ENCODE measurements at places on chromosomes 12 and 14.

- H3K4me1 ChIP-seq = peaks cover 20% of the 10 kb centered on the region
- no peaks in the 10 kb centered on the region for H3K36me3 ChIP-seq
- H3K27ac ChIP-seq = peak overlapping the region; percentile 99
Observed at GRCh38 chr12:75977952-75978671, 53.5 kb downstream of the PHLDA1 start.

DNA sequence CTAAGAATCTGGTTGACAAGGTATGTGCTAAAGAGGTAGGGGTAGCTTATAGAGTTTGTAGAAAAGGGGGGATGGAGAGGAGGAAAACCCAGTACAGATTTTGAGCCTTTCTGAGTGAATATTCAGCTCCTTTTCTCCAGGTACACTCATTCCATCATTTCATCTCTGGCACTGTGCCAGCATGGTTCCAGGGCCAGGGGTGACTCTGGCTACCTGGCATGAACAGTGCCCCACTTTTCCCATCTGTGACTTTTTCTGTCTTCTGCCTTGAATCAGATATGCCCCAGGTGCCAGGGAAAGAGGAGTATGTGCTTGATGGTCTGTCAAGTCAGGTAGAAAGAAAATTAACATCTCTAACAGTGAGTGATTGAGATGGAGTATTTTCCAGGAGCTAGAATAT lies 175.7 kb downstream of the CACNA1C start:
- H3K27ac ChIP-seq = no peak overlapping the region
- H3K4me1 ChIP-seq = peaks cover 11% of the 10 kb centered on the region
- no peak for DNase-seq

- H3K4me1 ChIP-seq = peaks cover 7% of the 10 kb centered on the region
- H3K27ac ChIP-seq = no peak overlapping the region
- no peaks in the 10 kb centered on the region for H3K36me3 ChIP-seq
- peaks cover 25% of the 10 kb centered on the region for H3K27me3 ChIP-seq
- no peak overlapping the region for H3K4me3 ChIP-seq
Observed at GRCh38 chr14:100654814-100655740, 67.9 kb upstream of the BEGAIN start.

DNA sequence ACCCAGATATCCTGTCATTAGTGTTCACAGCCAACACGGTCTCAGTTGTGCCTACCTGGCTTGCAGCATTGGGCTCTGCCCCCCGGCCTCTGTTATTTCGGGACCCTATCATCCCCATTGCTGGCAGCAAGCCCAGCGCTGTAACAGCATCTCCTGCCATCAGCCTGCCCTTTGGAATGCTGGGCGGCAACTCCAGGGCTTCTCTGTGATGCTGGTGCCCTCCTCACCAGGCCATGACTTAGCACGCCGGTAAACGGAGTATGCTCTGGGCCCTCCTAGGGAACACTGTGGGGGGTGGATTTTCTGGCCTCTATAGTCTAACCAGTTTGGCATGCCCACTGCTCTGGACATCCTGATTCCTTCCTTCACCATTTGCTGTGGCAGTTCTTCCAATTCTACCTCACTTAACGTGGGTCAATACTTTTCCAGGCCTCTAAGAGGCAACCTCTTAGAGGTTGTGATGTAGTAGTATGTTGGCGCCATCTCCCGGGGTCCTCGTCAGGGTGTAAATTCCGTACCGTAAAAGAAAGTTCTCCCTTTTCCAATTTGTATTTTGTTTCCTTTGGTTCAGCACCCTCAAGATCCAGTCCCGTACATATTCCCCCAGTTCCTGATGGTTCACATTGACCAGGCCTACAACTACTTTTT lies 80.0 kb downstream of the SINHCAF start:
- DNase-seq = no peak
- H3K36me3 ChIP-seq = no peaks in the 10 kb centered on the region
- no peaks in the 10 kb centered on the region for H3K4me1 ChIP-seq
- H3K4me3 ChIP-seq = no peak overlapping the region
- H3K27me3 ChIP-seq = peaks cover 20% of the 10 kb centered on the region

GRCh38 chr12:91056488-91056887 lies 1.3 kb downstream of the KERA start:
- no peaks in the 10 kb centered on the region for H3K4me1 ChIP-seq
- DNase-seq = no peak
- H3K27me3 ChIP-seq = no peaks in the 10 kb centered on the region

DNA sequence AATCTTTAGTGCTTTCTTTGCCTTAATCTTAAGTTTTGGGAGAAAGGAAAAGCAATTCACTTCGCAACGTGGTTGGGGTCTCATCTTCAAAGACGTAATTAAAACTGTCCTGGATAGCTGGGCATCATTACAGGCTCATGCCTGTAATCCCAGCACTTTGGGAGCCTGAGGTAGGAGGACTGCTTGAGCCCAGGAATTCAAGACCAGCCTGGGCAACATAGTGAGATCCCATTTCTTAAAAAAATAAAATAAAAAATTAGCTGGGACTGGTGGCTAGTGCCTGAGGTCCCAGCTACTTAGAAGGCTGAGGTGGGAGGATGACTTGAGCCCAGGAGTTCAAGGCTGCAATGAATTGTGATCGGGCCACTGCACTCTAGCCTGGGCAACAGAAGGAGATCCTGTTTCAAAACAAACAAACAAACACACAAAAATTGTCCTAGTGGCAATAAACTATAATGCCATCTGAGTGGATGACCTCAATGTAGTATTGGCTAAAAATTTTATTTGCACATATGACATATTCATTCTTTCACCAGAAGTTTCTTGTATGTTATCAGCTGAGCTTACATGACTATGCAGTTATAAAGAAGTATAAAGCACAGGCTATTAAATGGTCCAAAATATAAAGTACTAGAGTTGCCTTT lies 1.6 kb upstream of the MNAT1 start:
- H3K36me3 ChIP-seq = no peaks in the 10 kb centered on the region
- H3K4me1 ChIP-seq = peaks cover 3% of the 10 kb centered on the region
- no peak for DNase-seq
- no peaks in the 10 kb centered on the region for H3K27me3 ChIP-seq
- H3K4me3 ChIP-seq = no peak overlapping the region

- no peaks in the 10 kb centered on the region for H3K4me1 ChIP-seq
- DNase-seq = peak; percentile 7
- H3K4me3 ChIP-seq = no peak overlapping the region
- no peaks in the 10 kb centered on the region for H3K36me3 ChIP-seq
- H3K27ac ChIP-seq = no peak overlapping the region
- H3K27me3 ChIP-seq = no peaks in the 10 kb centered on the region
Observed at GRCh38 chr14:54010981-54011380, 54.4 kb upstream of the BMP4 start.

DNA sequence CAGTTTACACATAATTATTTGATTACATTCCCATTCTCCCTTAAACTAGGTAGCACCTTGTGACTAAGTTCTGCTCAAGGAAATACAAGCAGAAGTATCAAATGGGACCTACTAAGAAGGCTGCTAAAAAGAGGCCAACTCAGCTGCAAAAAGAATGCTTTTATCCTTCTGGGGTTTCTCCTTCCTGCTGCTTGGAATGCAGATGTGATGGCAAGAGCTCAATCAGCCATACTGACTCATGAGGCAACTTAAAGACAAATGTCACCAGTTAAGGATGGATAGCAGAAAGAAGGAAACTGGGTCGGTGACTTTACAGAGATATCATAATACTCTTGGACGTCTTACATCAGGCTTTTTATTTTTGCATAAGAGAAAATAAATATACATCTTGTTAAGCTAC lies 38.0 kb upstream of the RAP1B start:
- H3K27ac ChIP-seq = no peak overlapping the region
- peak; percentile 24 for DNase-seq
- H3K36me3 ChIP-seq = no peaks in the 10 kb centered on the region

DNA sequence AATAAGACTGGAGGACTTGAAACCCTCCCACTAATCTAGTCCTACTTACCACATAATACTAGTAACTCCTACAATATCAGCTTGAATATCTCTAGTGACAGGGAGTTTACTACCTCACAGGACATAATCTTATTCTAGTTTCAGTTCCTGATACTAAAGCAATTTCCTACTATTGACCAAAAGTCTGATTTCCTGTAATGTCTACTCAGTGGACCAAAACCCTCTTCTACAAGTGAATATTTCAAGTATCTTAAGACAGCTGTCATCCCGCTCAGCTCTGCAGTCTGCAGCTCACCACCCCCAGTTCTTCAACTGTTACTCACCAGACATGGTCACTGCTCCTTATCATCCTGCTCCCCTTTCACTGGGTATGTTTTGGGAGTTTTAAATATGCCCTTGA lies 70.8 kb upstream of the TMCC3 start:
- no peak overlapping the region for H3K4me3 ChIP-seq
- peaks cover 16% of the 10 kb centered on the region for H3K27me3 ChIP-seq
- H3K36me3 ChIP-seq = no peaks in the 10 kb centered on the region
- no peak for DNase-seq
- no peak overlapping the region for H3K27ac ChIP-seq

- no peak for DNase-seq
- peaks cover 40% of the 10 kb centered on the region for H3K36me3 ChIP-seq
- H3K27me3 ChIP-seq = no peaks in the 10 kb centered on the region
- no peak overlapping the region for H3K27ac ChIP-seq
- no peaks in the 10 kb centered on the region for H3K4me1 ChIP-seq
Observed at GRCh38 chr12:45928309-45928708, 62.1 kb downstream of the SCAF11 start.

DNA sequence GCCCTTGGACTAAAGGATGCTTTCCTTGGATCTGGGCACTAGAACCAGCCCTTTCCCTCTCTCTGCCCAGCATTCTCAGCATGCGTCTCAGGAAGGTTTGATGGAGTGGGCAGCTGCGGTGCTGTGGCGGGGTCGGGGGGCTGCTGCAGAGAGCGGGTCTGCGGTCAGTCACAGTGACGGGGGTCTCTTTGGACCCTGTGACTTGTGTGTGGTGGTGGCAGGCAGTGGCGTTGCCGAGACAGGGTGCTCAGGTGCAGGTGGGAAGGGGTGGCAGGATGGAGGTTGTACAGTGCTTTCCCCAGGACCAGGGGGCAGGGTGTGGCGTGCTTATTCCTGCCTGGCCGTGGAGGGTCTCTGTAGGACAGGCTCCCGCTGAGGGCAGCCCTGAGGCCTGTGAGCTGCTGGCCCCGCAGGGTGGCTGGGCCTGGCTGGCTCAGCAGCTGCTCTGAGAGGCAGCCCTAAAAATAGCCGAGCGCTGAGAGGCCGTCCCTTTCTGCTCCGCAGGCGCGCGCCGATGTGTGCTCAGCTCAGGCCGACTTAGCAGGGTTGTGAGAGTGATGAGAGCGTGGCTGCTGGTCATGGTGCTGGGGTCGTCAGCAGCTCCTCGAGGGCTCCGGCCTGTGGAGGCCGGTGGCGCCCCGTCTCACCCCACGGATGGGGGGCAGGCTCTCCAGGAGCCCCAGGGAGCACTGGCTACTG lies 9.7 kb downstream of the PACS2 start:
- no peaks in the 10 kb centered on the region for H3K36me3 ChIP-seq
- H3K27ac ChIP-seq = no peak overlapping the region
- no peak overlapping the region for H3K4me3 ChIP-seq
- H3K27me3 ChIP-seq = no peaks in the 10 kb centered on the region
